Ammon's horn (tissue), 1 donor: ENCODE measurements at places on chromosomes 12 and 14.

DNA sequence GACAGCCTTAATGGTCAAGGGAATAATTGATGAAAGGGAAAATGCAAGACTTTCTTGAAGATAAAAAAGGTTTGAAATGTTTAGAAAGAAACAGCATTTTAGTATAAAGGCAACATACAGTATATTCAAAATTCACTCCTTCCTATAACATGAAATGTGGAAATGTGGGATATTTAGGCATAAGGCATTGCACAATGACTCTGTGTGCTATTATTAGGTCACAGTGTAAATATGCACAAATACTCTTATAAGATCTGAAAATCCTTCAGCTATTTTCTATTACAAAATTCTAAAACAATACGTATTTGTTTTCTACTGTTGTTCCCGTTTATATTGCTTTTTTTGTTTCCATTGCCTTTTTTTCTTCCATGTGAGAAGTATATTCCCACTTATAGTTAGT lies 127.7 kb downstream of the SLC16A7 start:
- no peak for DNase-seq

- DNase-seq: no peak
Observed at GRCh38 chr12:13613297-13613696, 368.1 kb downstream of the GRIN2B start.

DNA sequence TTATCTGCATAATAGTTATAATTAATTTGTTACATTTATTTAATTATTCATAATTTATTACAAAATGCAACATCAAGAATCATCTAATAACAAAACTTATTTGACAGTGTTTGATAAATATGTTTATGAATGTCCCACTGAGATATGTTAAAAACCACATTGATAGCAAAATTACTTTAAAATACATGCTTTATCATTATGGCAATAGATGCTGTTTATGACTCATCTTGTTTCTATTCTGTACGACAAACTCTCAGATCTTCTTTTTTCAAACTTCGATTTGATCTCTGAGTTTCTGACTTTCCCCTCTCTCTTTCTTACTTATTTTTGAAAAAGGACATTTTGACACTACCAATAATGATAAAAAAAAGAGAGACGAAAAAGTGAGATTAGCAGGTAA lies 56.8 kb upstream of the LRRK2 start:
- DNase-seq: no peak

DNA sequence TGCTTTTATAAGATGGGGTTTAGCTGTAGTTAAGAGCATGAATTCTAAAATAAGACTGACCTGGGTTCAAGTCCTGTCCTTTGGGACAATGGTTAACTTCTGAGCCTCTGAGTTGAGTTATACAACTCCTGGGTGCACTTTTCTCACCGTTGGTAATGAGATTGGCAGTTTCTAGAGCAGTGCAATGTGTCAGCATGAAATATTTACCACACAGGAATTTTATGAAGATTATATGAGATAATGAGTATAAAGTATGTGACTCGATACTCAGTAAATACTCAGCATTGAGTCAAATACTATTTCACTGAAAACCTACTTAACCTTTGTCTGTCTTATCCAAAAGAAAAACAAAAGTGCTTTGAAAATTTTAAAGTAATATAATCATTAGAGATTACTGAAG lies 214.2 kb downstream of the CPNE8 start:
- DNase-seq: no peak

- no peak for DNase-seq
Observed at GRCh38 chr12:3655328-3655900, 97.5 kb downstream of the CRACR2A start.

DNA sequence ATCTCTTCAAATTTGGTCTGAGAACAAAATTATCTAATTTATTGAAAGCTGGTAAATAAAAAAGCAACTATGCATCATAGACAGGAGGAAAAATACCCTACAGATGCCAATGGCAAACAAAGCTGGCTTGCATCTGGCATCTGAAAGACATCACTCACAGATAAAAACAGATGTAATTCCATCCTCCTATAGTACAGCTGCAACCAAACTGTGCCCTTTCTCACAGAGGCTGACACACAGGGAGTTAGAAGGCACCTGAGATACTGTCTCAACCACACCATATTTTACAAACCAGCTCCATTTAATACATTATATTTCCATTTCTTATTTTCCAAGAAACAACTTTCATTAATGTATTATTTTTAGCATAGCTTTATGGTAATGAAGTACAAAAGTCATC lies 39.4 kb downstream of the DUSP16 start:
- no peak for DNase-seq
